Activated gamma-delta T cell treated with Interleukin-2 at 50 U/mL for 16 hours (primary cell): ENCODE measurements at places on chromosomes 4 and X.

DNA sequence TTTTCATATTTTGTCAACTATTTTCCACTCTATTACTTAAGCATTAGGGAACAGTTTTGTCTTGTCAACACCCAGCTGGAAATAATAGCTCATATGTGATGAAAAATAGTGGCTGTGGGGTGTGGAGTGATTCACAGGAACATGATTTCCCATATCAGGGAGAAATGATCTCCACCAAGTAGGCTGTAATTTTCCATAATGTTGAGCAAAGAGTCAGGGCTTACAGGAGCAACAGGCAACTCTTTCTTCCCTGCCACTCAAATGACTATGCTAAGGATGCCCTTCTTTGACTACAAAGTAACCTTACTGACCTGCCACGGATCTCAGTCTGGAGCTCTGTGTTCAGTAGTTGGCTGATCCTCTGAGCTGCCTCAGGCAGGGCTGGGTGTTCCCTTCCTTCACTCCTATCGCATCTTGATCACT lies 90.0 kb upstream of the GATB start:
- no peak for DNase-seq

- peak; percentile 20 for DNase-seq
Observed at GRCh38 chrX:69158166-69158980, 6.9 kb downstream of the PJA1 start.

- DNase-seq: no peak
Observed at GRCh38 chr4:62408454-62408853, 1208.3 kb downstream of the ADGRL3 start.

DNA sequence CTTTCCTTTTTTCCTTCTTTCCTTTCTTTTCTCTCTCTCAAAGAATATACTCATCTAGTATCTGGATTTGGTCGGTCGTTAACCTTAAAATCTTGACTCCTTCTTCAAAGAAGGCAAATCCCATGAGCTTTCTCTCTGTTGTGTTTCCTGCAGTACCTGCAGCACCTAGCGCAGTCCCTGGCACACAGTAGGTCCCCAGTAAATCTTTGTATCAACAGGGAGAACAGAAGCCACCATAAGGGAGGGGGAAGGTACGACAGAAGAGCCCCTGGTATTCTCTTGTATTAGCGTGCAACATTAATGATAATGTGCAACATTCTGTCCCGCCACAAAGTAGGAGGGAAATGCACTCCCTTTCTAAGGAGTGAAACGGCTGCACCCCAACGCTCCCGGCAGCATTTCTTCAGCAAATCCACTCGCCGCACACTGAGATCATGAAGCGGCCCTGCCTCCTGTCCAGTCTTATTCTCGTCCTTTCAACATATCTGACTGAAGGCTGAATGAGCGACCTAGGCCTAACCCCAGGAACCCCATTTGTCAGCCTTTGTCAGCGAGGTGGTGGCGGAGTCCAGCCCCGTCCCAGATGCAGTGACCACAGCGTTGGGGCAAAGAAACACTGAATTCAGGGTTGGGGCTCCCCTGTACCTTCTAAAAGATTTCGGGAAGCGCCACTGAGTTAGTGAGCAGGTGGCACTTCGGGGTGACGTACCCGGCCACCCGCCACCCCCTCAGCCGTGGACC lies 133.7 kb downstream of the AMELX start:
- DNase-seq: no peak

GRCh38 chrX:110331444-110332030 lies 13.7 kb upstream of the AMMECR1 start:
- no peak for DNase-seq

DNA sequence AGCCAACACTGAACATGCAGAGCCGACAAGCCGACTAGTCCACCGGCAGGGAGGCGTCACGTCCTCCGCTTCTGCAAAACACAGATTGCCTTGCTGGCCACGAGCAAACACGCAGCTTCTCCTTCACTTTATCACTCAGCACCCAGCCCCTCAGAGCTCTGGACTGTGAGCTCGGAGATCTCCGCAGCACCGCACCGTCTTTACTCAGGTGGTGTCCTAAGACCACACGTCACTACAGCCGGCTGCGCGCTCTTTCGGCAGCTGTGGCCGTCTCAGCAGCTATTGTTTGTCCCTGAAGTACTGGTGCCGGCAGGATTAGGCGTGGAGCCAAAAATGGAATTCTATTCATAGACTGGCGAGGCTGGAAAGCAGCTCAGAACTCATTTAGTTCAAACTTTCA lies 72.0 kb downstream of the FAT1 start:
- DNase-seq: no peak

DNA sequence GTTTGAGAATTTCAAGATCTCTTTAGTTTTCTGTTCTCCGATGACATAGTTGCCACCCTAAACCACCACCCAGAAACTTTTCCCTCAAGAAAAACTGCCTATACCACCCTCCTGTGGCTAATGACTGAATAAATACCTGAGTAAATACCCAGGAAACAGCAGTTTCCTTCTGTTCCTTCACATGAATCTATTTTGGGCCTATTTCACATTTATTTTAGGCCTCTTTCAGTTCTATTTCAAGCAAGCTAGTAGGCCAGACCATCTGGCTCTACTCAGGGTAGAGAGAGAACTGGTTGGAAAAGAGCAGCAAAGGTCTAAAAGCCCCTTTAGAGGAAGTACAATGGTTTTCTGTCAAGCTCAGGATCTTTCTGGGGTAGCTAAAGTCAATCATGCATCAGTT lies 23.4 kb downstream of the ARHGEF9 start:
- DNase-seq: no peak

DNA sequence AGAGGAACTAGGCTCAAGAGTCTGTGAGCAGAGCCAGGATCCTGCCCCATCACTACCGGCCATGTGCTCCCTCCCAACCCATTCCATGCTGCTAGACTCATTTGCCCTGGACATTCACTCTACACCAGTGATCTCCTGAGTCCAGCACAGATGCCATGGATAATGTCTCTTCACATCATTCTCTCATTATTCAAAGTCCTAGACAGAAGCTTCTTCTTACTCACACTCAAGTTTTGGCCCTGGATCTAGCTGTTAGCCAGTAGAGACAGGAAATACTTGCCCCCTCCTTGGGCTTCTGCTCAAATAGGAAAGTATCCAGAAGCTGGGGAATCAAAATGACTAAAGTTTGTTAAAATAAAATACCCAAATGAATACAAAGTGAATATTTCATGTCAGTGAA lies 266.8 kb upstream of the LDB2 start:
- no peak for DNase-seq

- no peak for DNase-seq
Observed at GRCh38 chr4:48639807-48640206, 140.3 kb downstream of the FRYL start.

GRCh38 chr4:17721496-17722355 lies 59.7 kb downstream of the FAM184B start:
- DNase-seq: no peak

GRCh38 chrX:103396186-103396585 lies 19.8 kb downstream of the BEX3 start:
- DNase-seq: no peak

DNA sequence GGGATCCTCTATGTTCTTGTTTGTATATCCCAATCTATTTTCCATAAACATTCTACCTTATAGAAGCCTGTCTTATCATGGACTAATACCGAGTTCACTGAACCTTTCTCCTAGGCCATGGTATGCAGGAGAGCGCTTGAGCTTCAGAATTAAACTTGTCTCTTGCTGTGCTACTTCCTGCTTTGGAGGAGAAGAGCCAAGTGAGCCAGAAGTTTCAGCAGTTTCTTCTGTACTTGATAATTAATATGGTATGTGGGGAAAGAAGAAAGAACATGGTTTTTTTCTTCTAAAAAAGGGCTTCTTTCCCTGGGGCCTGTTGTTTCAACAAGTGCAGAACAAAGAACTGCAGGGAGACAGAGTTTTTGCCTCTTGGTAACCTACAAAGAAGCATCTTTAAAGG lies 172.8 kb downstream of the ATG4A start:
- no peak for DNase-seq

DNA sequence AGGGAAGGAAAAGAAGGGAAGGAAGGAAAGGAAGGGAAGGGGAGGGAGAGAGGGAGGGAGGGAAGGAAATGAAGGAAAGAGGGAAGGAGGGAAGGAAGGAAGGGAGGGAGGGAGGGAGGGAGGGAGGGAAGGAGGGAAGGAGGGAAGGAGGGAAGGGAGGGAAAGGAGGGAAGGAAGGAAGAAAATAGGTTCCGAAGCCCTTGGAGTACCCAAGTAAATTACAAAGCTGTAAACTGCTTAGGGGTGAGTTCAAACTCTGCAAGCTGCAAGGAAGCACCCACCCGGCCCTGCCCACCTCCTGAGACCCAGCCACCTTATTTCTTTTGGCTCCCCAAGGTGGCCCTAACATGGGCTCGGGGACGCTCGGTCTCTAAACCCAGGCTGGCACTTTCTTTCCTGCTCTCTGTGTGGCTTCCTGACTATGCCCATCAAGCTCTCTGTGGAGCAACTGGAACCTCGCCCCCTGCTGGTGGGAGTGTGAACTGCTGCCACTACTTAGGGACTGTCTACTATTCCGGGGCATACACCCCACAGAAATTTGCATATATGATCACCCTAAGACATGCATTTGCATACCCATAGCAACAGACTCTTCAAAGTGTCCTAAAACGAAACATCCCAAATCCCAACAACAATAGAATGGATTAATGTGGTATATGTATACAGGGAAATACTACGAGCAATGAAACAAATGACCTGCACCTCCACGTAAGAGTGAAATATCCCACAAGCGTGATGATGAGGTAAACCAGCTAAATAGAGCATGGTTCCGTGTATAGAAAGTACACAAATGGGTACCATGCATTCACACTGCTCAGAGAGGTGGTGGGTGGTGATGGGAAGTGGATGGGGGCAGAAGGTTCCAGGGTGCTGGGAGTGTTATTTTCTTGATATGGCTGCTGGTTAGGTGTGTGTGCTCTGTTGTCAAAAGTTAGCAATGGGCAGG lies 151.7 kb upstream of the TBL1X start:
- peak; percentile 75 for DNase-seq

DNA sequence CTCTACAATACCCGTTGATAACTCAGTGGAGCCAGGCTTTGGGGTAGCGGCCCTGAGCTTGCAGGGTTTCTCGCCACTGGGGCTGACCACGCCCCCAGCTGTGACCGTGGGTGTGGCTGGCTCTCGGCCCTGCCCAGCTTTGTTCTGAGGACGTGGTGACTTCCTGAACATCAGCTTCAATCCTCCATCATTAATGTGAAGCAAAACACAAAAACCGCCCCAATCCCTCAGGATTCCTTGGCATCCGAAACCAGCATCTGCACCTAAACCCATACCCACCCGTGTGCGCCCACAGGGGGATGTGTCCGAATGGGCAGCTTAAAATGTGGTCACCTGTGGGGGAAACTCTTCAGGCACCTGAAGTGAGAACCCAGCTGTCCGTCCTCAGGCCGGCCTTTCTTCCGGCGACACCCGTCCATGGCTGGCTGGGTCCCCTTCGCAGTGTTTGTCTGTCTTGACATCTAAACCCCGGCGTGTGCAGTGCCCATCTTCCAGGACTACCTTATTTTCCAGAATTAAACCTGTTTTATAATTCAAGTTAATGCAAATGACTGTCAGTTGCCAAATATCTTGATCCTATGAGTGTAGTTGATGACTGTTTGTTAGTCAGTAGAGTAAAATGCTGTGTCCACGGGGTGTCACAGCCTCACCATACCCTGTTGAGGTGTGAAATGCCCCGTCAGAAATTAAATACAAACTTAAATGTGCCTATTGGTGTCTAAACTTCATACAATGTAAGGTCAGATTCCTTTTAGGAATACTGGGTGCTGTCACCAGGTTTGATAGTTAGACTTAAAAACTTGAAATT lies 27.3 kb downstream of the NELFA start:
- no peak for DNase-seq

GRCh38 chr4:13766761-13767540 lies 139.4 kb upstream of the BOD1L1 start:
- no peak for DNase-seq

DNA sequence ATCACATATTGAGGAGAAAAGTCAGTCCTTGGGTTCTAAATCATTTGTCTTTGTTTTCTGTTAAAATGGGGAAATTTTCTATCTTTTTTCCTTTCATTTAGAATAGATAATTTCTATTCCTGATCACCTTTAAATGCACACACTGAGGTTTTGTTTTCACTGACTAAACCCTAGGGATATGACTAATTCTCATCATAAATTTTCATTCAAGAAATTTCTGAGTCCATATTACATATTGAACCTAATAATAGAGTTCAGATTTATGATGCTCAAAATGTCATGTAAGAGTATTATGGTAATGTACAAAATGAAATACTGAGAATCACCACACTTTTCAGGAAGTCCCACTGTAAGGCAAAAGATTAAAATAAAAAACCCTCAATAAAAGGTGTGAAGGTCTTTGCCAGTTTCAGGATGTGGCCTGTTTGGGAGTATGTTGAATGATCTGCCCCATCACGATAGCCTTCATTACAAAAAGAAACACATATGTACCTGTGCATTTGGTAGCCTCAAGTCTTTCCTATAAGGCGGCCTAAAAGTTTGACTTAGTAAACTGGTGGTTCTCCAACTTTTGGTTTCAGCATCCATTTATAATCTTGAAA lies 49.4 kb downstream of the LEF1 start:
- DNase-seq: no peak

DNA sequence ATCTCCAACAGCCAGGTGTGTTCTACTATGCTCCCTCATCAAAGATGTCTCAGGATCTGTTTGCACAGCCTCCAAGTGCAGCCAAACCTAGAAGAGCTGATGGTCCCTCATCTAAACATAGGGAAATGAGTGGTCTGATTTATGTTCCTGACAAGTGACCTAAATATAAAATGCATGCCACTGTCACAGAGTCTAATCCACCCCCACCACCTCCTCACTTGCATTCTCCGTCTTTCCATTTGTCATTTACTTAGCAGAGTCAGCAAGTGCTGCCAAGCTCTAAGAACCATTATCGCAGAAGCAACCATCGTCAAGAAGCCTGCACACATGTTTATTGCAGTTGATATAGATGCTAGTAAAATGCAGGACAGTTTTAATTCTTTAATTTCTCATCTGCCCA lies 33.1 kb upstream of the VCX3A start:
- DNase-seq: no peak

- no peak for DNase-seq
Observed at GRCh38 chr4:121675715-121676114, 21.1 kb downstream of the ANXA5 start.

DNA sequence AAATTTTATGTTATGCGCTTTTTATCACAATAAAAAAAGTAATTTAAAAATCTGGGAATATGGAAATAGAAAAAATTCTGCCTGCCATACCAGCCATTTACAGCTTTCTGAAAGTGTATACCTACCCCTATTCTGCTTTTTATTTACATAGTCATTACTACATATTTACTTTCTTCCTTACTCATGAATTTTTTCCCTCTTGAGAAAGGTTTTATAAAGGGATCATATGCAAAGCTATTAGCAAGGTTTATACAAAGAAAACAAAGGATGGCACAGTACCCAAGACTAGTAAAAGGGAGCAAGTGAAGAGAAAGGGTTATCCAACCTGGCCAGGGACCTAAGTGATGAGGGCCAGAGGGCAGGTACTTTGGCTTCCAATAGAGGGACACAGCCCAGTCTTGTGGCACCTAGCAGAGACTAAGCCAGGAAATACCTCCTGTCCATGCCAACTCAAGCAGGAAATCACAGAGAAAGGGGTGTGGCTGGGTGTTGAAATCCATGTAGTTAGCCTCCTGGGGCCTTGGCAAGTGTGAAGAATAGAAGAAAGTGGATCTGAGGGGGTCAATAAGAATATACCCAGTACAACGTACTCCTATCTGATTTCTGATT lies 207.3 kb upstream of the VEGFC start:
- no peak for DNase-seq

GRCh38 chrX:42531441-42531840 lies 246.5 kb downstream of the PPP1R2C start:
- no peak for DNase-seq

GRCh38 chrX:110004731-110005369 lies 1.9 kb downstream of the TMEM164 start:
- DNase-seq: no peak

GRCh38 chrX:1491851-1492349 lies 39.2 kb upstream of the ASMTL start:
- DNase-seq: peak; percentile 55
